ENCODE measurements at places on chromosomes 2 and 18.

- DNase-seq, result no peak
Observed at GRCh38 chr2:10332402-10333246, 29.9 kb downstream of the HPCAL1 start.

- DNase-seq, result no peak
Observed at GRCh38 chr18:53605198-53605597, 619.3 kb downstream of the MBD2 start.

DNA sequence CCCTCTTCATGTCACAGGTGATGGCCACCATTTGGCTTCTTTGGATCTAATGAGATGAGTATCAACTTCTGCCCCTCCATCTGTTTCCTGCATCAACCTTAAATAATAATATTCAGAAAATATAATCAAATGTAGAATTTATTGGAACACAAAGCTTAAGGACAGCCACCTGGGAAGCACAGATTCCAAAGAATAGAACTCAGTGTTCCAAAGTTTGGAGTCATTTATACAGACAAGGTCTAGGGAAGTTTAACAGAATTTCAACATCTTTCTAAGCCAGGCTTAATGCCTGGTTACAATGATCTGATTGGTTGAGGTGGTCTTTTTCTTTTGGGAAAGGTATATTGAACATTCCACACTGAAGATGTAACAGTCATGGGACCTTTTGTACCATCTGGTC lies 218.0 kb upstream of the PIEZO2 start:
- no peak for DNase-seq

DNA sequence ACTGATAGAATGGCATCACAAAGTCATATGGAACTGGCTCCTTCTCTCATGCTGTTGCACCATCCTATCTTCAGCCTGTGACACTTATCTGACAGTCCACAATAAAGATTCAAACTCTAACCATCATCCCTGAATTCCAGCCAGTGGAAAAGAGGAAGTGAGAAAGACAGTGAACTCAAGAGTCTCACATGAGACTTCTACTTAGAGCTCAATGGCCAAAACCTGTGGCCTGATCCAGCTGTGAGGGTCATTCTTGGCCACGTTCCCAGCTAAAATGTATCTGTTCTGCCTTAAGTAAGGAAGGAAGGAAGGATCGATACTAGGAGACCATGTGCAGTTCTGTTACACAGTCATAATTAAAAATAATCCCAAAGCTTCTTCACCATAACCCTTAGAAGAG lies 73.6 kb downstream of the RND3 start:
- DNase-seq, result no peak

GRCh38 chr18:2471523-2471922 lies 99.8 kb downstream of the METTL4 start:
- DNase-seq, result no peak

GRCh38 chr2:205868773-205869333 lies 186.6 kb downstream of the NRP2 start:
- DNase-seq, result peak; percentile 58

GRCh38 chr18:45519411-45520280 lies 95.6 kb upstream of the SLC14A2 start:
- no peak for DNase-seq

- no peak for DNase-seq
Observed at GRCh38 chr2:11343650-11344341, 640 bp downstream of the ROCK2 start.

DNA sequence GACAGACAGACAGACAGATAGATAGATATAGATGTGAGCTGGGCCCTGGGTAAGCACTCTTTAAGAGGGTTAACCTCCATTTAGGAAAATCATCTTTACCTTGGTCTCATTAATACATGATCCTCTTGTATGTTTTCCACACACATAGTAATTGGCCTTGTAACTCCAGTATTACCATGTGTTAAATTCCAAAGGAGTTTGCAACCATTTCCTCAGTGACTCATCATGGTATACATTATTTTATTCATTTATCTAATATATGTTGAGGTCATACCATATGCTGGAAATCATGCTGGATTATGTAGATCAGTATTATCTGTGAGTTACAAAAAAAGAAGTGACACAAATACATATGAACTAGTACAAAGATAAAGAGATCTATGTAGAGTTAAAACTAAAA lies 504.3 kb downstream of the DCC start:
- DNase-seq, result peak; percentile 7

DNA sequence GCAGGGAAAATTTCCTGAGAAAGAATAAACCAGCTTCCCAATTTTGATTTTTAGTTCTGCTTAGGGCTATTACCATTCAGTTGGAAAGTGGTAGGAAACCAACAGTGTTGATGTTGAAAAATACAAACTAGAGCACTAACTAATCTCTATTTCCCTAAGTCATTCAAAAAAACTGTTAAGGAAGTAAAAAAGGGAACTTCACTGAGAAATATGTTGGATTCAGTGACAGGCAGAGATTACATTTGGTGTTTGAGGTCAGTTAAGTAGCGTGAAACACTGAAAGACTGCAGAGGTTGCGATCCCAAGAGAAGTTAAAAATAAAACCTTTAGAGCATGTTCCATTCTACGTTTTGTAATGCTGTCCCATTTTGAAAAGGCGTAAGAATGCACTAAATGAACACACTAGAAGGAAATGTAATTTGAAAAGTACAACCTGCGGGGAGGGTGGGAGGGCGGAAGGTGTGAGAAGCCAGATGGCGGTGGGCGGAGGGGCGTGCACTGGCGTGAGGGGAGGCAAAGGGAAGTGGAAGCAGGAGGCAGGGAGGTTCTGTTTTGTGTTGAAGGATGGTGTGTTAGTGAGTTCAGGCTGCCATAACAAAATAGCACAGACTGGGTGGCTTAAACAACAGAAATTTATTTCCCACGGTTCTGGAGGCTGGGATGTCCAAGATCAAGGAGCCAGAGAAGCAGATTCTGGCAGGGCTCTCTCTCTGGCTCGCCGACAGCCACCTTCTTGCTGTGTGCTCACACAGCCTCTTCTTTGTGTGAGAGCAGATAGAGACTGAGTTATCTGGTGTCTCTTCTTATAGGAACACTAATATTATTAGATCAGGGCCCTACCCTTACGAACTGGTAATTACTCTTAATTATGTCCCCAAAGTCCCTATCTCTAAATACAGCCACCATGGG lies 94.3 kb upstream of the KCTD1 start:
- DNase-seq, result no peak

- no peak for DNase-seq
Observed at GRCh38 chr18:61471541-61471940, 138.3 kb downstream of the CDH20 start.

DNA sequence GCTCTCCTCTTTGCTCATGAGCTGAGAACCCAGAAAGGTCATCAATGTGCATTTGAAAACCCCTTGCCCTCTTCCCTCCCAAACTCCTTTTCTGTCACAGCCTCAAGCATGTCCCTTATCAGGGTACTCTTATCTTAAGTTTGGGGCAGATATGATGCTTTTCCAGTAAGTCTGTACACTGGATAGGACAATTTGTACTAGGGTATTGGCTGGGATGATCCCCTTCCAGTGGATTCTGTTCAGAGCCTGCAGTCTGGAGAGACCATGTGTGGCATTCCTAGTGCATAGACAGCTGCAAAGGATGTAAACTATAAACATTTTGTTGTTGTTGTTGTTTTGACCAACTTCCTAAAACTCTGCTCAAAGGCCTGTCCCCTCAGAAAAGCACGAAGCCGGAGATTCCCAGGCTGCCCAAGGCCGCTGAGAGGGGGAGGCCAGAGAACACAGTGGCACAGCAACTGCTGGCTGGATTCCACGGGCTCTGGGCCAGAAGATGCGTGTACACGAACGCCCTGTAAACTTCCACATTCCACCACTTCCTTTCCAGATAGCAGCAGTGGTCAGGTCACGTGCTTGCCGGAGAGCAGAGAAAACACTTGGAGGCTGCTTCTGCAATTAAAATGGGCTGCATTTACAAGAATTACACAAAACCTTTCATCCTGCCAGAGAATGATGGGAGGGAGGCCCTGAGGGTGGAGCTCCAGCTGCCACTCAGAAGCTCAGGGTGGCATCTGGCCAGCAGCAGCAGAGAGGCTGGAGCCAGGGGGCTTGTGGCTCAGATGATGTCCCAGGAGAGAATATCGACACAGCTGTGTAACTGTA lies 42.1 kb downstream of the BMP10 start:
- peak; percentile 82 for DNase-seq

DNA sequence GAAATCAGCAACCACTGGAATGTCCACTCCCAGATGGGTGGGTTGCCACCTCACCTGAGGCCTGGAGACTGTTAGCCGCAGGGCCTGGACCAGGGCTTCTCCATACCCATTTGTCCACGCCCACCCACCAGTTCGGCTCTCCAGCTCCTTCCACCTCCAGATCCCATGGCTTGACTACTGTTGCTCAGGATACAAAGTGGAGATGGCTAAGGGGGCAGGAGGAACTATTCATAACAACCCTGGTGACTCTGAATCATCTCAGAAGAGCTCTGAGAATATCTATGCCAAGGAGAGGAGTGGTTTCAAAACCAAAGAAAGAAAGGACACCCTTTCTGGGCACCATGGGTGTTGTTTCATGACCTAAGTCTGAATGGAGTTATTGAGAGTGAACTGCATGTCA lies 145.8 kb downstream of the LAMA3 start:
- no peak for DNase-seq

- no peak for DNase-seq
Observed at GRCh38 chr2:238286551-238286950, 1.9 kb downstream of the PER2 start.

GRCh38 chr2:176560296-176560695 lies 291.1 kb downstream of the MTX2 start:
- DNase-seq, result no peak

DNA sequence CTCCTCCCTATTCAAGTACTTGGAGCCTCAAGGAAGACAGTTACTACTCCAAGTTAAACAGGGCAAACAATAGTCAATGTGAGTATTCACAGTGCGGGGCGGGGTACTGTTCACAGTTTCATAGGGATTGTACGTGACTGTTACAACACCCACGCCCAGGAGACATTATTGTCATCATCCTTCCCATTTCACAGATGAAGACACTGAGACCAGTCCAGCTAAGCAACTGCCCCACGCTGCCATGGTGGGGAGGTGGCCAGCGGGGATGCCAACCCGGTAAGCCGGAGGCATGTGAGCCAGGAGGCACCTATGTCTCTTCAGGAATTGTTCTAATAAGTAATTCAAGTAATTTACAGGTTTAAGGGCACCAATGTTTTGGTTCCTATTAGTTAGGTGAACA lies 982 bp downstream of the HJURP start:
- no peak for DNase-seq

DNA sequence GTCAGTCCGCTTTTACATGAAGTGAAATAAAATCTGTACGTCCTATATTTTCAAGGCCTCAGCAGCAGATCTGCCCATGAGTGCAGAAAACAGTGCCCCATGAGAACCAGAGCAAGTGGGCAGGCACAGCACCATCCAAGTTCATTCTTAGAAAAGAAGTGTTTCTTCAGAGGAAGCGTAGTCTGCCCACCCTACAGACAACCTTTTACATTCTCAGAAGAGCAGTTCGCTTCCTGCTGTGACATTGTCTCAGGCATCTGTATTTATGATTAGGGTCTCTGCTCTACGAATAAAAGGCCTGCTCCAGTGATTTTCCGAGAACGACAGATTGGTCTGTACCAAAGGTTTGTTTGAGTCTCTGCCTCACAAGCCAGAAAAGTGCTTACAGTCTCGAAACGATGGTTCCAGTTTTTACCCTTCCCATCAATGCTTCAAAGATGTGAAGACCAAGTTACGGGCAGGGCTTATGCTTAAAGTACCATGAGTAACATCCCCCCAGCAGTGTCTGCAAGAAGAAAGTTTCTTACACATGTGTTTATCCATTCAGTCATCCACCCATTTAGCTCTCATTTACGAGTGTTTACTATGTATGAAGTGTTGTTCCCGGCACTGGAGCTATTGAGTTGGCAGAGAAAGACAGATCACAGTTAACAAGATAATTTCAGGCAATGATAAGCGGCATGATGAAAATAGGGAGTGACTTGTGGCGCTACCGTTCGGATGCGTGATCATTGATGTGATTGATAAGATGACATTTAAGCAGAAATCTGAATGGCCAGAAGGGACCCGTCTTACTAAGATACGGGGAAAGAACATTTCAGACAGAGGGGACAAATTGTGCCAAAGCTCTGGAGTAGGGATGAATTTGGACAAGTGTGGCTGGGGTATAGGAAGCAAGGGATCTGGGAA lies 31.4 kb upstream of the CTLA4 start:
- DNase-seq, result no peak

GRCh38 chr18:44737623-44738022 lies 56.9 kb downstream of the SETBP1 start:
- no peak for DNase-seq

GRCh38 chr18:51861046-51861445 lies 479.0 kb upstream of the DCC start:
- DNase-seq, result no peak

- no peak for DNase-seq
Observed at GRCh38 chr18:45792506-45793263, 32.8 kb upstream of the SIGLEC15 start.

GRCh38 chr2:76625101-76625500 lies 897.1 kb downstream of the LRRTM4 start:
- no peak for DNase-seq

DNA sequence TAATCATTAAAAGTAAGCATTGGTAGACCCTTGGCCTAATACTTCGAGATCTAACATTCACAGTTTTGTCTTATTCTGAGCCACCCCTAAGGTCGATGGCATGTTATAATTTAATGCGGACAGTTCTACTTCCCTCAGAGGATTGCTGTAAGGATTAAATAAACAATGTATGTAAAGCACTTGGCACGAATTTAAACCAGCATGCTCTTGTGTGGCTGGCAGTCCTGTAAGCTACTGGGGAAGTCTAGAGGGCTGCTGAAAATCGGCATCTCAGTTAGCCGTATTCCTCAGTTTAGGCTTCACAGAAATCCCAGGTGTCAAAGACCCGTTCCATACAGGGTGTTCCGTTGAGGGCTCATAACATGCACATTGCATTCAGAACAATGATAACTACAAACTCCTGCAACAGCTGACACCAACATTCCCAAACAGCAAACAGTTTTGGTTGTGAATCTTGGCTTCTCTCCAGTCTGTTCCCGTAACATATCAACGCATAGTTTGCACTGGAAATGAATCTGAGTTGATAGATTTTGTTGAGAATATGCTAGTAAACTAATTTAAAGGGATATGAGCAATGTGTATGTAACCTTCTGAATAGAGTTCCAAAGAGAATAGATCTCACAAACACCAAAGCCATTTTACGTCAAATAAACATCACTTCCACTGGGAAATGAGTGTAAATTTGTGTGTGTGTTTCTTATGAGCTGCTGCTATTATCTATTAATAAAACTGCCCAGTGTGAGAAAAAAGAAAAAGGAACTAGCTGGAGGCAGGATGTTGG lies 52.2 kb upstream of the ACKR3 start:
- DNase-seq, result no peak

GRCh38 chr2:201174687-201175086 lies 8.3 kb upstream of the CASP10 start:
- no peak for DNase-seq

- DNase-seq, result no peak
Observed at GRCh38 chr2:53467467-53468180, 300.0 kb upstream of the CHAC2 start.
